Stimulated activated effector memory CD8-positive, alpha-beta T cell treated with anti-CD3 and anti-CD28 coated beads, Interleukin-12 subunit alpha, Interleukin-12 subunit beta, amount 100 ng/mL, for 72 hours (primary cell): ENCODE measurements at places on chromosomes 5 and 9.
A peak's percentile ranks its signal among the peaks of the same experiment; 100 is the strongest.

GRCh38 chr5:10994091-10994986 is 233.3 kb upstream of the DAP start:
- no peak for DNase-seq

- DNase-seq, result no peak
Measured at GRCh38 chr5:56229111-56229510, 4.0 kb downstream of the ANKRD55 start.

GRCh38 chr9:88015606-88016005 is 41.3 kb upstream of the CDK20 start:
- DNase-seq, result no peak

DNA sequence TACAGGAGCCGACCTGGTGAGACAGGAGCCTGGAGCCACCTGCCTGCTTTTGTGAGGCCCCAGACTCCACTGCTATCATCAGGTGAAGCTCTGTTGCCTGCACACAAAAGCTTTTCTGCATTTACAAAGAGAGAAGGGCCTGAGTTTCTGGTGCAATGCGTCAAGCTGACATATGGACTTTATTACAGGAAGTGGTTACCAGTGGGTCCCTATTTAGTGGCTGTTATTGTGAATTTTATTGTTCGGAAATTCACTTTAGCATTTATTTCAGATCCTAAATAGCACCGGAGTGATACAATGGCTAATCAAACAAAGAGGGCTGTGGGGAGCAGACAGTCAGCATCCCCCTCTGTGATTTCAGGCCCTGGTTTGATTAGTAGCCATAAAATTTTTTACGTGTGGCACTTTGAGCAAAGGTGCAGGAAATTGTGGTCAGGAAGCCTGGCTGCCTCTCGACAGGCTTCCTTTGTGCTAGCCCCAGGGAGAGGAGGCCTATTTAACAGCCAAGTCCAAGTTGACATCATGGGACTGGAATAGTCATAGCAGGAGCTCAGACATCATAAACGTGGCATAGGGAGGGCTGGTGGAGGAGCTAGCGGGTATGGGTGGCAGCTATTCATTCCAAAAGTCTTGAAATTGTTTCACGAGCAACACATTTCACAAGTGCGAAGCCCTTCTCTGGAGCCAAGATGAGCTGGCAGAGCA is 8.4 kb downstream of the TGFBI start:
- DNase-seq, result peak; percentile 30

DNA sequence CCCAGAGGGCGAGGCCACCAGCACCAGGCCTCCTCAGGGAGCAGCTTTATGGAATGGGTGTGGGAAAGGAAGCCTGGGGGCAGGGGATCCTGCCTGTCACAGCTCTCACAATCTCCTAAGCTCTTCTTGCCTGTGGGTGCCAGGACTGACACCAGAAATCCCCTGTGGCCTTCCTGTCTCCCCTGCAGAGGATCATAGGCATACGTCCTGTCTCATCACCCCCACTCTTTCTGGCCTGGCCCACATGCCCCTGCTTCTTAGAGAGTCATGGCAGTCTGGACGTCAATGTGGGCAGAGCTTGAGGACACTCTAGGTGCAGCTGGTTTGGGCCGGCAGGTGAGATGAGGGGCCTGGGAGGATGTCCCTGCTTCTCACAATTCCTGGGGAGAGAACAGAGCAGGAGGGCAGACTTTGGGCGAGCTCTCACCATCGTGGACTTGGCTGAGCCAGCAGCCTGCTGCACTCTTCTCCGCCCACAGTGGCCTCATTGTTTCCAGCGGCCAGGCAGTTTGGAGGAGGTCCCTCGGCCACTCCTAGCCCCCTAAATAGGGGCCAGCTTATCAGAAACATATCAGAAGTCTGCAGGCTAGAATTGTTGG is 67.3 kb upstream of the ZFR start:
- DNase-seq, result no peak

GRCh38 chr5:100668511-100668910 is 133.3 kb downstream of the FAM174A start:
- no peak for DNase-seq

GRCh38 chr9:121527371-121527770 is 27.7 kb upstream of the GGTA1 start:
- DNase-seq, result no peak

- DNase-seq, result no peak
Measured at GRCh38 chr9:109934136-109934856, 154.3 kb downstream of the PALM2AKAP2 start.

DNA sequence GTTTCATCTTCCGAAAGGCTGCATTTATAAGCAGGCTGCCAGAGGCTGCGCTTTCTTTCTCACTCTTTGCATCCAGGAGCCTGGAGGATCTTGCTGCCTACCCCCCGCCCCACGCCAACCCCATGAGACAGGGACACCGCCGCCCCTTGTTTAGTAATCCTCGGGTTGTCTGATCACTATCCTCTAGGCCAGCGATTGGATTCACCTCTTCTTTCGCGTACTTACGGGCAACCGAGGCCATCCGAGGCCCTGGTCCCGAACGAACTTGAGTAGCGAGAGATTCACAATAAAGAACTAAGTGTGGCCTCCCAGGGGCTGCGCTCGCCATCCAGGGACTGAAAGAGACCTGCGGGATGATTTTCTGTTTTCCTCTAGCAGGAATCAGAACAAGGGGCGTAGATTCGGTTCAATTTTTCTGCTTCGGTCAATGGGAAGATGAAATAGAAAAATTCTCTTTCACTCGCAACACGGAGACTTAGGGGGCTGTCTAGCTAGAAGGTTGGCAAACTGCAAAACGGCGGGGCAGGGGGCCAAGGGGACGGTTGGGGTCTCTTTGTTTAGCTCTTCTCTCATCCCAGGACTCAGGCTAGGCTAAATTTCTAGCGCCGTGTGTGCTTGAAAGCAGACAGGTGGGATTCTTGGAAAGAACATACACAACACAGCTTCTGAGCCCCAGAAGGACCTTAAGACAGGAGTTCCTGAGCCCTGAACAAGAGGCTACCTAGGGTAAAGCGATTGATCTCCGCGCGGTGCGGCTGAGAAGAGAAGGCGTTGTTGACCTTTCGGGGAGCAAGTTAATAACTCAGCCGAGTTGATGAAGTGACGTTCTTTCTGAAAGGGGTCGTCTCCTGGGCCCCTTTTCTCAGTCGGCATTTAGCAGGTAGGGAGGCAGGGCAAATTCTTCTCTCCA is 5.8 kb upstream of the ISL1 start:
- no peak for DNase-seq

- DNase-seq, result no peak
Measured at GRCh38 chr9:18890372-18890771, 142.6 kb downstream of the SAXO1 start.

DNA sequence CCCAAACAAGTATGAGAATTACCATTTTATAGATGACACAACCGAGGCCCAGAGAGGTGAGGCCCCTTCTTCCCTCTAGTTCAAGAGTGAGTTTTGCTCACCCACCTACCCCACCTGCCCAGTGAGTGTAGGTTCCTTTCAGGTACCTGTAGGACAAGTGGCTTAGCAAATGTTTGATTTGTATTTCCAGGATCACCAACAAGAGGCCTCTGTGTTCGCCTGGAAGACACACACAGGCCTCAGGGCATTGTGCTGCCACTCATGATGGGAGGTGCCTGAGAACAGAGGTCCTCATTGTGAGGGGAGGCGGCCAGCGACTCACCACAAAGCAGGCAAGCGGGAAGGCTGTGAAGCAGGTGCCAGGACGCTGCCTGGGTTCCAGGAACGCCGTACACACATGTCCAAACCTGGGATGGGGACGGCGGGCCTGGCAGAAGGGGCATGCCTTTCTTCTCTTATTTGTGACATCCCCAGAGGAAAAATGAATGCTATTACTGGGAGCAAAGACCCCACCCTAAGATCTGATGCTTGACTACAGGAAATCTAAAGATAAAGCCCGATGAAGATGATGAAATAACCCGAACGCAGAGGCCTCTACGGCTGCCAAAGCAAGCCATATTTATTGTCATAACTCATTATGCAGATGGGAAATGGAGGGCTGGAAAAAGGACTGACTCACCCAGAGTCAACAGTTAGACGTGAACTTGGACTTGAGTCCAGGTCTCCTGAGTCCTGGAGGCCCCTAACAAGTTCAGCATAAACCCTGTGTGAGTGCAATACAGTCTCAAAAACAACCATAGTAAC is 60.2 kb upstream of the SLC25A51 start:
- no peak for DNase-seq

DNA sequence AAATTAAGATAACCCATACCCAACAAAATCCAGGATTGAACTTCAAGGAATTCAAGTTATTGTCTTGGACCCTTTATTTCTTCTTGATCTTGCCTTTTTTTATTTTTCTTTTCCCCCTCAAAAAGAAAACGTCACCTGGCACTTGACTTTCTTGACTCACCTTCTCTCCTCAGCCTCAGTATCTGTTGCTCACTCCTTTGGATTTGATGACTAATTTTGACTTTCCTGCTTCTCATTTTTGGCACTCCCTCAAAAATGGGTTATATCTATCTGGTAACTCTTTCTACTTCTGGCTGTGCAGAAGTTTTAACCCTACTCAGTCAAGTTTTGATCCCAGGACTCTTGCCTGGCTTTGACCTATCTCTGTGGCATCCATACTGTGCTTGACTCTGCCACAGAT is 66.6 kb upstream of the SPATA31D4 start:
- DNase-seq, result no peak

- DNase-seq, result no peak
Measured at GRCh38 chr5:173394701-173395100, 66.5 kb upstream of the STC2 start.

- DNase-seq, result no peak
Measured at GRCh38 chr9:131748411-131748955, 8.6 kb upstream of the RAPGEF1 start.

DNA sequence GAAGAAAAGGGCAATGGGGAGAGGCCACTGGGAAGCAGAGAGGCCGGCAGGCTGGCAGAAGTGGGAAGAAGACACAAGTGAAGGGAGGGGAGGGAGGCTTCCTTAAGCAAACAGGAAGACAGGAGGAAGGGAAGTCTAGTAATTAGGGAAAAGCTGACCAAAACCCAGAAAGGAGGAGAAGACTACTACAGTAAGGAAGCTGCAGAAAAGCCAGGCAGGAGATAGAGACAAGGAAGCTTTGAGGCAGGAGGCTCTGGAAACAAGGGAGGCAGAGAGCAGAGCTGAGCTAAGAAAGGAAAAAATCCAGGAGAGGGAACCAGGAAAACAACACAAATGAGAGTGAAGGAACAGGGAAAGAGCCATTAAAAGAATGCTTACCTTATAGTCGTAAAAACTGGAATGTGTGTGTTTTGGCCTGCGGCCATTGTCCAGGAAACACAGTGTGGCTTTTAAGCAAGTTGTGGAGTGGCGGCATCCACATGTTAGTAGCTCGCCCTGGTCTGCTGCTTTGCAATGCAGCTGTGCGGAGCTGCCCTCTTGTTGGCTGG is 317.1 kb upstream of the CLINT1 start:
- no peak for DNase-seq

DNA sequence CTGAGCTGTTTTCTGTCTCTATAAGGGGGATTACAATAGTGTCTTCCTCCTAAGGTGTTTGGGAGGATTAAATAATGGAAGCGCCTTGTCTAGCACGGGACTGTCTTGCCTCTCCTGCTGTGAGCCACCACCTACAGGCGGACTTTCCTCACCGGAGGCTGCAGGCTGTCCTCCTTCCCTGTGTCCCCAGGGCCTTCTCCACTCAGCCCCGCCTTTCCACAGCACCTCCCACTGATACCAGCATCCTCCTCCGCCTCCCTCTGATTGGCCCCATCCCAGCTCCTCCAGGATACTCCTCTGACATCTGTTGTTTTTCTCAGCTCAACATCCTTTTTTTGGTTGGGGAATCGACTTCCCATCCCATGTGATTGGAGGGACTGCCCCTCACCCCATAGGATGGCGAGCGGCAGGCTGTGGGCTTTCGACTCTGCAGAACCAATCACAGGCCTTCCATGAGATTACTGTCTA is 851 bp upstream of the ZDHHC12 start:
- peak; percentile 22 for DNase-seq

- no peak for DNase-seq
Measured at GRCh38 chr9:38437193-38437823, 13.1 kb upstream of the IGFBPL1 start.

DNA sequence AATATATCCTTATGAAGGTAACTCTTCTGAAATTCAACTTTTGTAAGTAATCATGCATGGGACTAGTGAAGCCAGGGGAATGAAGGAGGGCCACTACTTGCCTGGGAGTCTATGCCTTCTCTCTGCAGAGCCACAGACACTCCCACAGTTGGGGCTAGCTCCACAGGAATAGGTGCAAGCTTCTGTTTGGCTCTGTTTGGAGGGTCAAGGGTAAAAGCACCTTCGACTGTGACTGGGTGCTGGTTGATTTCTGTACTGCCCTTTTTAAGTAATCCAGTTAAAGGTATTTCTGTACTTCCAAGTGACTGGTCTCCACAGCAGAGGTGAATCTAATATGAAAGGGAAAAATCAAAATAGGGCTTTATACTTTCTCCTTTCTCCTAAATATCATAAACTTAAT is 32.2 kb downstream of the CEP120 start:
- DNase-seq, result no peak

DNA sequence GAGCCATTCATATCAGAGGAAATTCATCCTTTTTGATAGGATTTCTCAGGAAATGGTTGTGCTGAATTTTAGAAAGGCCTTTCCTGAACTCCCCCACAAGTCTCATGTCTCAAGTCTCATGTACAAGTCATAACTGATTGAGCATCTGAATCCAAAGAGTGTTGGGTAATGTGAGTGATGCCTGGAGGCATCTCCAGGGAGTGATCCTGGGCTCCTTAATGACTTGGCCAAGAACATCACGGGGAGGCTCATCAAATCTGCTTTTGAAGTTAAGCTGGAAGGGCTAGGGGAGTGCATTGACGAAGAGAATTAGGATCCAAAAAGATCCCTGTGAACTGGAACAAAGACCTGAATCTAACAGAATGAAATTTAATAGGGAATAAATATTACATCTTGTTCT is 79.2 kb downstream of the MAST4 start:
- no peak for DNase-seq

DNA sequence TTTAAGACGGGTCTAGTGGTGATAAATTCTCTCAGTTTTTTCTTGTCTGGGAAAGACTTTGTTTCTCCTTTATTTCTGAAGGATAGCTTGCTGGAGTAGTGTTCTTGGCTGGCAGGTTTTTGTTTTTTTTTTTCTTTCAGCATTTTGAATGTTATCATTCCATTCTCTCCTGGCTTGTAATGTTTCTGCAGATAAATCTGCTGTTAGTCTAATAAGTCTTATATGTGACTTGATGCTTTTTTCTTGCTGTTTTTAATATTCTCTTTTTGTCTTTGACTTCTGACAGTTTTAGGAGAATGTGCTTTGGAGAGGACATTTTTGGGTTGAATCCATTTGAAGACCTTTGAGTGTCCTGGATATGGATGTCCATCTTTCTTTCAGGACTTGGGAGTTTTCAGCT is 16.0 kb downstream of the HSD17B4 start:
- no peak for DNase-seq

- DNase-seq, result no peak
Measured at GRCh38 chr5:25056836-25057235, 412.1 kb upstream of the CDH10 start.

DNA sequence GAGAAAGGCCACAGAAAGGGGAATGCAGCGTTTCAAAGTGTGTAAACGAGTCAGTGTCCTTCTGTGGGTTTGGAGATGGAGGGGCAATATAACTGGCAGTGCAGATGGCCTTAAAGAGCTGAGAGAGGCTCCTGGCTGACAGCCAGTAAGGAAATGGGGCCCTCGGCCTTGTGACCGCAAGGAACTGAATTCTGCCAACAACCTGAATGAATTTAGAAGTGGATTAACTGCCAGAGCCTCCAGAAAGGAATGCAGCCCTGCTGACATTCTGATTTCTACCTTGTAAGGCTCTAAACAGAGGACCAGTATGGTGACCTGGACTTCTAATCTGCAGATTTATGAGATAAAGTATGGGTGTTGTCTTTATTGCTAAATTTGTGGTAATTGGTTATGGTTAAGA is 17.5 kb upstream of the NREP start:
- no peak for DNase-seq

GRCh38 chr5:17234374-17234773 is 16.9 kb downstream of the BASP1 start:
- no peak for DNase-seq
